ENCODE measurements at places on chromosomes 11 and 22.

GRCh38 chr11:67283481-67283963 lies 5.6 kb upstream of the ANKRD13D start:
- no peak for ATAC-seq

DNA sequence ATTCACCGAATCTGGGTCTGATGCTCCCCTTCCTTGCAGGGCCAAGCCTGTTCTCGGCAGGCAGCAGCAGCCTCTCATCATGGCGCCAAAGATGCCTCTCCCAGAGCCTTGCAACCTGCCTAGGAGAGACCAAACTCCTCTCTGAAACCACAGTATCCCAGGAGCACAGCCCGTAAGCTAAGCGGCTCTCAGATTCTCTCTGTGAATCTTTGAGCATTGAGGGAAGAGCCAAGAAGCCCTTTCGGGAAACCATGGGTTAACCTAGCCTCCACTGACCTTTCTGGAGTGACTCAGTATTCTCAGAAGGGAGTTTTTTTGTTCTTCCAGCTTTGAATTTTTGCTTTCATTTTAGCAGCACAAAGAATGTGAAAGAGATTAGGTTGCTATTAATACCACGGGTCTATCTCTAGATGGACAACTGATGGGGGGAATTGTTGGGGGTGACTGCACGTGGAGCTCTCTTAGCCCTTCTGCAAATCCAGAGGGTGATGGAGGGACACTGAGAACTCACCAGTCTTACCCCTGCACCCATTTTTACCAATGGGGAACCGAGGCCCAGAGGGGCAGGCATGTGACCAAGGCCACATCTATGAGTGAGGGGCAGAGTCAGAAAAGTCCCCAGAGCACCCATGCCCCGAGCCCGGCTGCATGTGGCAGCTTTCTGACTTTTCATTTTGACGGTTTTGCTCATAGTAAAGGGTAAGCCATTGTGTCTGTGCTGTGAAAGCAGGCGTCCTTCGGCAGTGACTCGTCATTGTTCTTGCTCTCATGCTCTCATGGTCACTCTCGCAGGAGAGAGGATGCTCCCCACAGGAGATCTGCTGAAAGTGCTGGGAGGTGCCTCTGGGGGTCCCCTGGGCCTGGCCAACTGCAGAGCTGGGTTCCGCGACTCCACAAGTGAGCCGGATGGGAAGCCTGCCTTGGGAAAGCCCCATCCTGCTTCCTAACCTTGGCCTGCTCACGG lies 36.0 kb downstream of the IRAG1 start:
- peak; percentile 78 for ATAC-seq

GRCh38 chr11:23100726-23101125 lies 240.5 kb upstream of the CCDC179 start:
- no peak for ATAC-seq

- no peak for ATAC-seq
These were observed at the start of gene HOATZ for GRCh38 chr11:111514216-111515031. TSS of gene HOATZ (plus strand) at chr11:111514778. CDS start at chr11:111514785, 7 bp downstream.

GRCh38 chr11:72745511-72745910 lies 6.7 kb downstream of the ARAP1 start:
- no peak for ATAC-seq

Data from activated T-helper 17 cell treated with anti-CD3 and anti-CD28 coated beads, Interleukin-2, amount 50 U/mL, for 72 hours (primary cell).